ENCODE measurements at places on chromosomes 12 and 14.

DNA sequence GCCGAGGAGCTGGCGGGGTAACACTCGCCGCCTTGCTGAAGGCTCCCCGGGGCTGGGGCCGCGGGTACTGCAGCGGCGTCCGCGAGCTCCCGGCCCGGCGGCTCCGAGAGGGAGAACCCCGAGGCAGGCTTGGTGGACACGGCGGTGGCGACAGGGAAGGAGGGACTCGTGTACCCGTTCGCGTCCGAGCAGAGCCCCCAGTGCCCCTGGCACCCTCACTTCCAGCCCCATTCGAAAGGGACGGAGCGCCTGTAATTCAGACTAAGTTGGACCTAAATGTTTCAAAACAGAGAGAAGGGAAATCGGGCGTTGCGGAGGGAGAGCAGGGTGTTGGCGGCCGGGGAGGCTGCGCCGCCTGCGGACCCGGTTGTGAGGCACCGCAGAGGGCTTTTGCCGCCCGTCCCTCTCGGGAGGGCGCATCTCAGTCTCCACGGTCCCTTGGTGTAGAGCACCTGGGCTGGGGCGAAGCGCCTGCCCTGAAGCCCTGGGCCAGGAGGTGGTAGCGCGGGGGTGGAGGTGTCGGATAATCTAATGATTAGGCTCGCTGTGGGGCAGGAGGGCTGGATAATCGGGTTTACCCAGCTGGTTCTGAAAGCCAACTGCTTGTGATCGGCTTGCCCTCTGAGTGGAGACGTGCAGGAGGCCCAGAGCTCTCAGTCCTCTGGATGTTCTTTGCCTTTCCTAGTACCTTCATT, 771 bp downstream of the DAAM1 start:
- peak; percentile 66 for DNase-seq

- no peak for DNase-seq
Observed at GRCh38 chr14:85527006-85527405, 2.9 kb upstream of the FLRT2 start.

GRCh38 chr14:101248840-101249675, 312.2 kb upstream of the DIO3 start:
- DNase-seq = no peak

DNA sequence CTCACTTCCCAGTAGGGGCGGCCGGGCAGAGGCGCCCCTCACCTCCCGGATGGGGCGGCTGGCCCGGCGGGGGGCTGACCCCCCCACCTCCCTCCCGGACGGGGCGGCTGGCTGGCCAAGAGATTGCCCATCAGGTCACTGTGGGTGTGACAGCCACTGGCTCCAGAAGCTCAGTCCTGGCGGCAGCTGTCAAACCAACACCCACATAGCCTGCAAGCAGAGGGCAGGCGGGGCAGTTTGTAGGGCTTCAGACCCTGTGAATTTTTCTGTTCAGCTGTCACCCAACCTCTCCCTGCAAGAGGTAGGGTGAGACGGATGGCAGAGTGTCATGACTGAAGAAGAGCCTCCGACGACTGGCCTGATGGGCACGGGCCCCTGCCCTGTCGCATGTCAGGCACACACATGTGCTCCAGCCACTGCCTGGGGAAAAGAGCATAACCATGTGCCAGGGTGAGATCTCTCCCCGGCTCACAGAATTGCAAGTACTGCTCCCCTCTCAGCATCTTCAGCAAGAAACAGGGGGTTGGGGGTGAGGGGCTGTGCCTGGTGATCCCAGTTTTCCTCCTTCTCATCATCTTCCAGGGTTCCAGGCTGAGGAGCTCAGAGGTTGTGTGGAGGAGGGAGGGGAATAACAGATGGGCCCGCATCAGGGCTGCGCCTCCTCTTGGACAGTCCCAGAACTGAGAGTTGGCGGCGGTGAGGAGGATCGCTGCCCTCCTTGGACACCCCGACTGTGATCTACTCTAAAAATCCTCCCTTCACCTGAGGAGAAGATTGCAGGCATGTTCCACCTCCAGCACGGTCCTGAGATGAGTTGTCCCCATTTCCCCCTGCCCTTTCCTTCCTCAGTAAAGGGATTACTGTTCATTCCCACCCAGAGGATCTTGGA, 11.2 kb upstream of the PRPH start:
- no peak for DNase-seq

- DNase-seq = no peak
Observed at GRCh38 chr14:92531106-92531873, 17.7 kb downstream of the RIN3 start.

DNA sequence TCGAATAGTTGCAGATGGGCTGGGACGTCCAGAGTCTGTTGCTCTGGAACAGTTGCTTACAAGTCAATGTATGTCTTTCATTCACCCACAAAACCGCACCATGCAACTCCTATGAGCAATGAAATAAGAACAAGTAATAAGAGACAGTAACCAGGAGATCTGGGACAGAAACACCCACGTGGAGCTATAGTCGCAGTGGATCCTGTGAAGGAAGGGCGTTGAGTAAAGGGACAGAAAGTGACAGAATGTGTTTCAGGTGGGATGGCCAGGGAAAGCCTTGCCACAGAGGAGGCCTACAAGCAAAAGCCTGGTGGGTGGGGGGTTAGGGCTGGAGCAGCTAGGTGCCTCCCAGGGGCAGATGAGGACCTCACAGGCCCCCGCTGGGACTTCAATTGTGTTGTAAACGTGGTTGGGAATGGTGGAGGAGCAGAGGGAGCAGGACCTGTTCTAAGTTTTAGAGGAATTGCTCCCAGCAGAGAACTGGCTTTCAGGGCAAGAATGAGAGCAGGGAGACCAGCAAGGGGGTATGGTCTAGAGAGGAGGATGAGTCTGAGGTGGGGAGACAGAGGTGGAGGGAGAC, 86.7 kb upstream of the FZD10 start:
- DNase-seq = no peak

- DNase-seq = no peak
Observed at GRCh38 chr14:77086017-77086727, 11.9 kb upstream of the CIPC start.

- no peak for DNase-seq
Observed at GRCh38 chr12:93802698-93803423, 125.7 kb downstream of the CRADD start.

- no peak for DNase-seq
Observed at GRCh38 chr14:33477797-33478196, 473.1 kb downstream of the EGLN3 start.

- DNase-seq = no peak
Observed at GRCh38 chr12:101813117-101813516, 17.6 kb downstream of the GNPTAB start.

GRCh38 chr14:99125616-99126431, 146.2 kb downstream of the BCL11B start:
- DNase-seq = peak; percentile 35

GRCh38 chr14:64422756-64423155, 34.6 kb downstream of the MTHFD1 start:
- DNase-seq = no peak

DNA sequence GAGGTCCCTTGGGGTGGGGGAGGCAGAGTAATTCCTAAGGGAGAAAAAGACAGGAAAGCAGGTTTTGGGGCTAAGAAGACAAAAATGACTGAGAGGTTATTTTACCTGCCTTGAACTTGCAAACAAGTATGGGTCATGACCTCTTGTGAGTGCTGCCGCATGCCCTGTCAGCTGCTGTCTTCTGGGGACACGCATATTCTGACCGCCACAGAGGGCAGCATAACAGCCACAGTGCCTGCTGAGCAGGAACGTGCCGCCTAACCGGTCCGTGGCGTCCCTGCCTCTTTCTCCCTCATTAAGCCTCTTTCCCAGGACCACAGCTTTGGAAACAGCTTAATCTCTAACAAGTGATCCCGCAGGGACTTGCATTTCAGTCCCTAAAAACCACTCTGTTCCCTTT, 51.3 kb upstream of the KCNA1 start:
- peak; percentile 83 for DNase-seq

DNA sequence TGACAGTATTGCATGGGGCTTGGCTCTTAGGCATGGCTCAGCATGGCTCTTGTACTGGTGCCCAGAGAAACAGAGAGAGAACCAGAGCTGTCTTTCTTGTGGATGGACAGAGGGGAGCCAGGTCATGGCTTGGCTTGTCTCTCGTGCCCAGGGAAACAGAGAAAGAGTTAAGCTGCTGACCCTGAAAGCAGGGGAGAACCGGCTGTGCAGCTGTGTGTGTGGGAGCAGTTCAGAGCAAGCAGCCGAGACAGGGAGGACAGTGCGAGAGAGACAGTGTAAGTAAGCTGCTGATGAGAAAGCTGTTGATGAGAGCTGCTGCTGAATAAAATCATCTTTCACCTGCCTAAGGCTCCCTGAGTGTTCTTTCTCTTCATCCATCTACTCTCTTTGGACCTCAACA, 61.3 kb upstream of the DDHD1 start:
- DNase-seq = no peak

DNA sequence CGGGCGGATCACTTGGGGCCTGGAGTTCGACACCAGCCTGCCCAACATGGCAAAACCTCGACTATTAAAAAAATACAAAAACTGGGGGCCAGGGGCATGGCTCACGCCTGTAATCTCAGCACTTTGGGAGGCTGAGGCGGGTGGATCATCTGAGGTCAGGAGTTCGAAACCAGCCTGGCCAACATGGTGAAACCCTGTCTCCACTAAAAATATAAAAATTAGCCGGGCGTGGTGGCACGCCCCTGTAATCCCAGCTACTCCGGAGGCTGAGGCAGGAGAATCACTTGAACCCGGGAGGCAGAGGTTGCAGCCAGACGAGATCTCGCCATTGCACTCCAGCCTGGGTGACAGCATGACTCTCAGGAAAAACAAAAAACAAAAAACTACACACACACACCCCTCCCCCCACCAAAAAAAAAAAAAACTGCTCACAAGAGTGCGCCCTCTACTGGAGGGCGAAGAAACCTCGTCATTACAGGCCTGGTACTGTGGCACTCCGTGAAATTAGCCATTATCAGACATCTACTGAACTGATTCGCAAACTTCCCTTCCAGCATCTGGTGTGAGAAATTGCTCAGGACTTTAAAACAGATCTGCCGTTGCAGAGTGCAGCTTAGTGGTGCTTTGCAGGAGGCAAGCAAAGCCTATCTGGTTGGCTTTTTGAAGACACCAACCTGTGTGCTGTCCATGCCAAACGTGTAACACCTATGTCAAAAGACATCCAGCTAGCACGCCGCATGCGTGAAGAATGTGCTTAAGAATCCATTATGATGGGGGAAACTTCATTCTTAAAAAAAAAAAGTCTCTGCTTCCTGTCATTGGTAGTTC, 7.7 kb downstream of the PPP1R3E start:
- peak; percentile 57 for DNase-seq

GRCh38 chr12:8855891-8856290, 33.5 kb downstream of the A2ML1 start:
- no peak for DNase-seq

- no peak for DNase-seq
Observed at GRCh38 chr12:111580737-111581136, 18.4 kb downstream of the ATXN2 start.

DNA sequence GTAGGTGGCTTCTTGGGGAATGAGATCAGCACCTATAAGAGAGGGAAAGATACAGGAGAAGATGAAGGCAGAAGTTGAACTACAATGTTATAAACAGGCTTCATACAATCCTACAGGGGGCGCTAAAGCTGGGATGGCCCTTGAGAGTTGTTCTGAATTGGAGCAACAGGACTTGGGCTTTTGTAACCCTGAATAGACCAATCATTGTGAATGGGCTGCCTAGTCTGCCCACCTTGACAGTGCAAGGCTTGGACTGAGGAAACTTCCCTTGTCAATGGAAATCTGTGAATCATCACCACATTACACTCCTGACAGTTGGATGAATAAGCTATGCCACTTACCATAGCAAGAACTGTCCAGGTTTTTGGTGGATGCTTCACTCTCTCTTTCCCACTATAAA, 306.1 kb downstream of the KCNC2 start:
- DNase-seq = no peak

DNA sequence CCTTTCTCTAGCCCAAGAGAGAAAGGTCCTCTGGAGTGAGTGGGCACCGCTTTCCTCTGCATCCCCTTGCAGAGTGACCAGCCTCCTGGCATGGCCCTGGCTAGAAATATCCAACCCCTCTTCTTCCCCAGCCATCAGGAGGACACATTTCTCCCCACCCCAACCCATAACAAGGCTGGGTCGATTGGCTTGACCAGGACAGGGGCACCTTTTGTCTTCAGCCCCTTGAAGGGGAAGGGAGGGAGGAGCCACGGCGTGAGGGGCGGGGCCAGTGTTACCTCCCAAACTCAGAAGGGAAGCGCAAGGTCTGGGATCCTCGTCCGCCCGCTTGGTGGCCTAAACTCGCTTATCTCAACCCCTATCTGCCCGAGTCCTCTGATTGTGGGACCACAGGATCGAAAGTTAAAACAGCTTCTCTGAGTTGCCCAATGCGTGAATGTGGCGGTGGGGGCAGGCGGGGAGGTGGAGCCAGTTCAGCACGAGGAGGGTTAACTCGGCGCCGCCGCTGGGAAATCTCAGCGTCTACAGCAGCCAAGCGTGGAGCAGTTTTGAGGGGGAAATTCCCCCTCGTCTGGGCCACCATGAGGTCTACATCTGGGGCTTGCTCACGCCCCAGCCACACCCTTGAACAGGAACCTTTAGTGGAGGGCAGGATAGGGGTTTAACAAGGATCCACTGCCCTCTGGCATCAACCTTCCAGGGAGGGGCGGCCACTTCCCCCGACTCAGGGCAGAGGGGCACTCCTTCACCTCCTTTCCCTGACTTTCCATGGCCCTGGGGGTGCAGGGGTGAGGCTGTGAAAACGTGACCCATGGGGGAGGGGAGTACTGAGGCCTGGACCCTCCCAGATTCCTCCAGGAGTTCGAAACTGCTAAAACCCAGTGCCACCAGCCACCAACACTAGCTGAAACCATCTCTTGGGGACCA, 795 bp downstream of the STAT6 start:
- peak; percentile 93 for DNase-seq

- peak; percentile 86 for DNase-seq
Observed at GRCh38 chr14:21476523-21476924, 235 bp downstream of the RAB2B start.

DNA sequence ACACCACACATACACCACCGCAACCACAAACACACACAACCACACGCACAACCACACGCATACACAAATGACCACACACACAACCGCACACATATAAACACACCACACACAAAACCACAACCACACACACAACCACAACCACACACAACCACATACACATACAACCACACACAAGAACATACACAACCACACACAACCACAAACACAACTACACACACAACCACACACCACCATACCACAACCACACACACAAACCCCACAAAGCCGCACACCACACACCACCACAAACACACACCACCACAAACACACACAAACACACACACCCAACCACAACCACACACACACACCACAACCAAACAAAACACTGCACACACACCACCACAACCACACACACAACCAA, 107.5 kb upstream of the FZD10 start:
- DNase-seq = no peak

GRCh38 chr14:97707603-97708002, 910.4 kb downstream of the VRK1 start:
- DNase-seq = no peak

- DNase-seq = no peak
Observed at GRCh38 chr14:104588066-104588857, 8.7 kb downstream of the C14orf180 start.

- peak; percentile 79 for DNase-seq
Observed at GRCh38 chr14:68939893-68940613, 39.0 kb downstream of the ACTN1 start.

Measured in ecto neural progenitor cell (in vitro differentiated cells).